ENCODE measurements at places on chromosomes 6 and 20.

GRCh38 chr6:36116066-36116864, 14.0 kb upstream of the MAPK13 start:
- no peak for DNase-seq

DNA sequence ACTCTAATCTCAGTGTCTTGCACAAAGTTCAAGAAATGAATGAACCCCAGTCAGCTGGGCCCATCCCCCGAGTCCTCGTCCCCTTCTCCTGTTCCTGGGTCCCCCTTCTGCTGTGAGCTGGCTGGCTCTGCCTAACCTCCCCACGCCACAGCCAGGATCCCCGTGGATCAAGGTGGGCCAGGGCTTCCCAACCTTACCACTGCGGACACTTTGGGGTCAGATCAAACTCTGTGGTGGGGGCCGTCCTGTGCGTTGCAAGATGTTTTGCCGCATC, 116.2 kb downstream of the SULF2 start:
- DNase-seq, result no peak

GRCh38 chr20:59015812-59016711, 3.2 kb upstream of the TUBB1 start:
- DNase-seq, result no peak

DNA sequence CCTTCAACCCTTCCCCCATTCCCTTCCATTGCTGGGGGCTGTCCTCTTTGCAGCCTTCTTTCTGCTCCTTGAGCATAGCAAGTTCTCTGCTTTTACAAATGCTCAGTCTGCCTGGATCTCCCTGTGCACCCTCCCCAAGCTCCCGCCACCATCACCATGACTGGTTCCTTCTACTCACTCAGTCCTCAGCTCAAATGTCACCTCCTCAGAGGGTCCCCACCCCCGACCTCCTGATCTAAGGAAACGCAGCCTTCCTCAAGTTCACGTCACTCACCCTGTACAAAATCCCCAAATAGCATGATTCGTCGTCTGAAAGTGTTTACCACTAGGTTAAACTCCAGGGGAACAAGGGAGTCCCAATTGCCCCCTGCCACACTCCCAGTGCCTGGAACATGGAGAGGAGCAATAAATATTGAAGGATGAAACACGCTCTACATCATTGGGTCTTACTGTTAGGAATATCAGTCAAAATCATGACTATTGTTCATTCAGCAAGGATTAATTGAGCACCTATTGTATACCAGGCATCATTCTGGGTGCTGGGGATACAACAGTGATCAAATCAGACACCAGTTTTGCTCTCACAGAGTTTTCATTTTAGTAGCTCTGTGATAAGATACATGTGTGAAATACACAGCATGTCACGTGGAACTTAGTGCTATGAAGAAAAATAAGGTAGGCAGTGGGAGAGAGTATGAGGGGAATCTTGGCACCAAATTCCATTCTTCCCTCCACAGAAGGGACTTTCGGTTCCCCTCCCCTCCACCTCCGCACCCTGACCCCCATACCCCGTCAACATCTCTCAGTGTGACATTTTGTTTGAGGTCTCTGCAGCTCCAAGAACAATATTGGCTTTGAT, 15.6 kb downstream of the TP53RK start:
- no peak for DNase-seq

GRCh38 chr6:110485491-110485890, 9.1 kb upstream of the SLC22A16 start:
- no peak for DNase-seq

GRCh38 chr6:41642960-41643898, 5.0 kb downstream of the MDFI start:
- no peak for DNase-seq

DNA sequence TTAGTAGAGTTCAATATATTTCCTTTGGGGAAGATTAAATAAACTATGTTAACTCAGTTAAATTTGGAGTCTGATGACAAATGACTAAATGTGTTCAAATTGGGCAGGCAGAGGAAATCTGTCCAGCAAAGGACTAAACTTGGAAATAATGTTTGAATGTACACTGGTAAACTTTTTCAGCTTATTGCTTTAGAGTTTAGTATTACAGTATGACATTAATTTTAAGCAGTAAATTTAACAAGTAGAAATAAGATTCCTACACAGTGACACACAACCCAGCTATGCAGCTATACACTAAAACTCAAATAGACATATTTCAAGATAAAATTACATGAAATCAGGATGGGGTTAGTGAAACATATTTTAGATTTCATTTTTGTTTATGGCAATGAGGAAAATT, 42.6 kb upstream of the HDGFL1 start:
- no peak for DNase-seq

- DNase-seq, result no peak
Observed at GRCh38 chr20:63518351-63518861, 2.2 kb upstream of the PPDPF start.

DNA sequence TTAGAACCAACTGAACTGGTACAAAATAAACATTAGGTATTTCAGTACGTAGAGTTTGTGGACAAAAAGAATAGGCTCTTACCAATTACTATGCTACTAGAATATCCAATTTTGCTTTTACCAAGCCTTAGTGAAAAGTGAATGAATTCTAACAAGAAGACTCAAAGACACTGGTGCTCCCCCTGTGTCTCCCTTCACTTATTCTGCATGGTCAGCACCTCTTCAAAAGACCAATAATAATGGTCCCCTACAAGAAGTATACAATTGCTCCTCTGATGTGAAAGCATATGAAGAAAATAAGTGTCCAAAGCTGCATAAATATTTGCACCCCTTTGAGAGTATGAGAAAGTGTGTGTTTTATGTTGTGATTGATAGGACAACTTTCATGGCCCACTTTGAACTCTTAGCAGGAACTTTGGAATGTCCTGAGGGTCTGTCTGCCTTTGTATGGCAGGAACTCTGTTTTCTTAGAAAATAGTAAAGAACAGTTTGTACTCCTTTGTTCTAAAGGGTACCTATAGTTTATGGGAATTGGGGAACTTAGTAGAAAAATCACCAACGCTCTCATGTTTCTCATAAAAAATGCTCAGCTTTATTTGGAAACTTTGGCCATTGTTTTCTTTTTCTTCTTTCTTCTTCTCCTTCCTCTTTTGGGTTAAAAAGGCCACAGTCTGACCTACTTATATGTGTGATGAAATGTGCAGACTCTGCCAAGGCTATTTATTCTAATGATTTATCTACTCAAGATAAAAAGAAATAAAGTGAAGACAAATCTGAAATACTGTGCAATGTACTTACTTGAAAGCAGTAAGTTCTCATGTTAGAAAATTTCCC, 352.4 kb downstream of the LAMA2 start:
- no peak for DNase-seq

DNA sequence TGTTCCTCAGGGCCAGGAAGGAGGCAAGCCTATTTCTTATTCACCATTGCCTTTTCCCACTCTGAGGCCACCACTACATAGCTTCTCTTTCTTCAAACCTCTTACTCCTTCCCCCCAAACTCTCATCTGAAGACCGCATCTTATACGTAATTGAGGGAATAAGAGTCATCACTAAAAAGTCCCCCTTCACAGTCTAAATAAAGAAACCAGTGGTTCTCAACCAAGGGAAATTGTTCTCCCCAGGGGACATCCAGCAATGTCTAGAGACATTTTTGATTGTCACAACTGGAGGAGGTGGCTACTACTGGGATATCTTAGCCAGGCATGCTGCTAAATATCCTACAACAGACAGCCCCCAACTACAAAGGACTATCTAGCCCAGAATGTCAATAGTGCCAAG, 327.6 kb upstream of the CNR1 start:
- no peak for DNase-seq

DNA sequence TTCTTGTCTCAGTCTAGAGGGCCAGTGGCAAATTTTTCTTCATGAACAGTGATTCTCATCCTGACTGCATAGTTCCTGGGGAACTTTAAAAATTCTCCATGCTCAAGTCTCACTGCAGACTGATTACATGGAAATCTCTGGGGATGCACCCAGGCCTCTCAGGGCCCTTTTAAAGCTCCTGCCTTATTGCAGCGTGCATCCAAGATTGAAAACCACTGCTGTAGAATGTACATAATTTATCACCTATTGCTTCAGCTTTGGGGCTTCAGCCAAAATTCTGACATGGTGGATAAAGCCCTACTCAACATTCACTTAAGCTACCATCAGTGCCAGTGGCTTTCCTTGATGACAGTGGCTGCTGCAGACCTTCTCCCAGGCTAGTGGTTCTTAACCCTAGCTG, 143.8 kb downstream of the BTBD3 start:
- no peak for DNase-seq

DNA sequence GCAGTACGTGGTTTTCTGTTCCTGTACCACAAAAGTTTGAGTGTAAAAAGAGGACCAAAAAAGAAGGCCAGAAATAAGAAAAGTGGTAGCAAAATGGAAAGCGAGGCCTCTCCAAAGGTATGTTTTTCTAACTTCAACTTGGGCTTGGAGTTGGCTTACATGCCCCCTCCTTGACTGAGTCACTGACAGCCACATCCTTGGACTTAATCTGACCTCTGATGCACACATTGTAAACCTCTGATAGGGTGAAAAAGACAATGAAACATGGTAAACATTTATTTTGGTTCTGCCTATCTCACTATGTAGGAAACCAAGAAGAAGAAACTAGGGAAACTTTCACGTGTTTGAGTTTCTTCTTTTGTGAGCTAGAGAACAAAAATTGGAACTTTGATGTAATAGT, 503.2 kb upstream of the ID4 start:
- DNase-seq, result no peak

GRCh38 chr6:157107915-157108651, 215.2 kb downstream of the TMEM242 start:
- no peak for DNase-seq

DNA sequence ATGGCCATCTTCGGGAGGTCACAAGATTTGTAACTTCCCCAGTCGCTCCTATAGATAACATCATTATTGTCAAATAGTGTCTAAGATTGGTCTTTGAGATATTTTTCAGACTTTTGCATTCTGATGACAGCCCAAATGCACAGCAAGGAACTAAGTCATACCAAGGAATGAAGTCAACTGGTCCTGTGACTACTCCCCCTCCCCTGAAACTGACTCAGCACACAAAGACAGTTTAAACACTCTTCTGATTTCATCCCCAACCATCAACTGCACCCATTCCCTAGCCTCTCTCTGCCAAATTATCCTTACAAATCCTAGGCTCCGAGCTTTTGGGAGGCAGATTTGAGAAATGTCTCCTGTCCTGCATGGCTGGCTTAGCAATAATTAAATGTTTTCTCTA, 139.4 kb downstream of the HS3ST5 start:
- DNase-seq, result no peak

GRCh38 chr6:52335576-52335975, 26.4 kb upstream of the PAQR8 start:
- no peak for DNase-seq

GRCh38 chr6:41702089-41702745, 33.2 kb downstream of the TFEB start:
- DNase-seq, result no peak

DNA sequence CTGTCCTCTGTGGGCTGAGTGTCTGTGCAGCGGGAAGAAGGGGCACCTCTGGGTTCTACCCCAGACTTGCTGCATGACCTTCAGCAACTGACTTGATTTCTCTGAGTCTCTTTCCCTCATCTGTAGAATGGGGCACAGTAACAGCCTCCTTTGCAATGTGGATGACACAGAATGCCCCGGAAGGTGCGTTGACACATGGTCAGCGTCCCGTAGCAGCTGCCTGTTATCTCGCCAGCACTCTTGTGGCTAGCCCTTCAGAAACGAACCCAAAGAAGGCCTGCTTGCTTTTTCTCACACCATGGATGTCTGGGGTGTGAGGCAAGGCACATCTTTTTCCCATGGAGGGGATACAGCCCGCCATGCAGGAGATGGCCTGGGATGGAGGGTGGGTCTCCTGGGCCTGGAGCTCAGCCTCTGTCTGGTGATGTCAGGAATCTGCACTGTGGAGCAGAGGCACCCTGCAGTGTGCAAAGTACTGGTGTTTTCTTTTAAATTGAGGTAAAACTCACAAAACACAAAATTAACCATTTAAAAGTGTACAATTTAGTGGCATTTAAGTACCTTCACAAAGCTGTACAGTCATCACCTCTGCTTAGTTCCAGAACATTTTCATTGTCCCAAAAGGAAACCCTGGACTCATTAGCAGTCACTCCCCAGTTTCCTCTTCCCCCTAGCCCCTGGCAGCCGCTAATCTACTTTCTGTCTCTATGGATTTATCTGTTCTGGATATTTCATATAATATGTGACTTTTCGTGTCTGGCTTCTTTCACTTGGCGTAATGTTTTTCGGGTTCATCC, 59.8 kb upstream of the FAM83D start:
- no peak for DNase-seq

DNA sequence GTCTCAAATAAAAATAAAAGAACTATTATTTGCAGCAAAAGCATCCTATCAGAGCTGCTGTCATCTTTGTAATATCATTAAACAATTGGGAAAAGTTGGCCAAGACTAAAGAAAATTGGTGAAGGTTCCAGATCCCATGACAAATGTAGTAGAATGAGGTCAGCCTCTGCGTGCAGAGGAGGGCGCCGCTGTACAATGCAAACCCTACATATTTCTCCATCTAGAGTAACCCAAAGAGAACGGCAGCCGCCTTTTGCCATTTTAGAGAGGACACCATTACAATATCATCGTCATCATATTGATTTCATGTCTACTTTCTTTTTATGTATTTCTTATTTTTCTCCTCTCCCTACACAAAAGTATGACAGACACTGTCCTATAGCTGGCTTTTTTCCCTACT, 59.5 kb downstream of the ZMYND8 start:
- DNase-seq, result no peak

DNA sequence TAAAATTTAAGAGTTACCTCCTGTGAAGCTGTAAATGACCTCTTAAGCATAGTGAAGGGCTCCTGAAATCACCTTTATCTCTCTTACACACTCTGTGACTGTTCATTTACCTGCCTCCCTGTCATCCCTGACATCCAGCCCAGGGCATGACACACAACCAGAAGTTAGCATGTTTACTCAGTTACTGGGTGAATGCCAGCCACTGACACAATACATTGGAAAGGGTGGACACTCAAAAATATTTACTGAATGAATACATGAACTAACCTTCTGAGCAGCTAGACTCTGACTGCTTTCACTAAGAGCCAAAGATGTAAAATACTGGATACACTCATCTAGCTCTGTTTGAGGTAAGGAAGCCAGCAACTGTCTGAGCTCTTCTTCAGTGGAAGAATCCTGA, 25.3 kb downstream of the SERAC1 start:
- no peak for DNase-seq

DNA sequence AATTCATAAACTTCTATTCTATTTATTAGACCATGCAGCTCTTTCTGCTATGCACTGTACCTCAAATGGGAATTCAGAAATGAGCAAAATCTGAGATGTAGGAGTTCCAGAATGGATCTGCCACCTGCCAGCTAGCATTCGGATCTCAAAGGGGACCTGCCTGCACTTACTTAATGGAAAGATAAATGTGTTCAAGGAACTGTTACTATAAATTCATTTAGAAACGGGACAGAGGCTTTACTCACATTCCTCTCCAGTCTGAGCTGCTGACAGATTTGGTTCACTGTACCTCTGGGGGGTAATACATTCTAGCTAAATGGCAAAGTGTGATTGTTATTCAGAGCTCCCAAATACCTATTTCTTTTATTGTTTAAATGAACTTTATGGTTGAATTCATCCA, 384.1 kb downstream of the GRIK2 start:
- DNase-seq, result no peak

Measured in transverse colon (tissue), 4 donors.